ENCODE measurements at places on chromosomes 3 and 15. TPM values are rescaled to one million over a fixed set of nuclear protein-coding genes. Genes with fewer than 3 reads are reported as not detected.

CFAP100 gene
- total RNA-seq = not detected

GRM2 gene
- 0.21 TPM for total RNA-seq

ACP3 gene
- total RNA-seq = 6.2 TPM

RTP1 gene
- 0.13 TPM for total RNA-seq

AMOTL2 gene
- 73.0 TPM for total RNA-seq

FBXW12 gene
- total RNA-seq = not detected

Data from heart left ventricle (tissue), 16 donors.